ENCODE measurements at places on chromosomes 2 and 18.

DNA sequence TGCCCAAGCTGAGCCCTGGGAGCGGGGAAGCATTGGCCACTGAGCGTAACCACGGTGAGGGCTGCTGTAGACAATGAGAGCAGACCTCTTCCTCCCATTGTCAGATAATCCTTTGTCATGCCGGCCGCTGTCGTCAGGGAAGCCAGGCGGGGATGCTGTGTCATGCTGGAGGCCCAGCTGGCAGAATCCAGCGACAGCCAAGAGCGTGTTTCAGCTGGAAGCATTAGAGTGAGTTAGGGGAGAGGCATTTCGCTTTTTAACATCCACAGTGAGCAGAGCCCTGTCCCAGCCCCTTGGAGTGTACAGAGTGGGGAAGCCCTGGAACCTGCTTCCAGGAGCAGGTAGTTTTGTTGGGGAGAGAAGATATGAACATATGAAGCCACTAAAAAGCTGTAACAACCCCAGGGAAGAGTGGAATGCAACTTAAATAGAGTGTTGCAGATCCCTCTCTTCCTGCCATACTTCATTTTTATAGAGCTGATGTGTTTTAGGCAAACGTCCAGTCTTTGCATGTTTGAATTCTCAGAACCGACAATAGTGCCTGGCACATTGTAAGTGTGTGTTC lies 7.0 kb downstream of the CTIF start:
- DNase-seq = peak; percentile 76

DNA sequence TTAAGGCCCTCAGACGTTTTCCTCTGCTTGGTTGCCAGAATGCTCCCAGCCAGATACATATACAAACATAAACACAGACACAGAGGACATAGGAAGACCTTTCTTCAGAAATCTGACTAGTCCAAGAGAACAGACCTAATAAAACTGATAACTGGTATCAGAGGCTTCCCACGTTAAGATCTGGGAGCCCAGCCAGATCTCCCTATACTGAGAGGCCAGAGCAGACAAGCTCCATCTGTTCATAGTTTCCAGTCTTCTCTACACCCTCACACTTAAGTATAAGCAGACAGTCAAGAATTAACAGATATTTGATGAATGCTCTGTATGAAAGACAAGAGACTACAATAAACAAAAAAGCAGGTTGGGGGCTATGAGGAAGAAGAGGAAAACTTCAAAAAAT lies 240.5 kb upstream of the CHAC2 start:
- DNase-seq = no peak

DNA sequence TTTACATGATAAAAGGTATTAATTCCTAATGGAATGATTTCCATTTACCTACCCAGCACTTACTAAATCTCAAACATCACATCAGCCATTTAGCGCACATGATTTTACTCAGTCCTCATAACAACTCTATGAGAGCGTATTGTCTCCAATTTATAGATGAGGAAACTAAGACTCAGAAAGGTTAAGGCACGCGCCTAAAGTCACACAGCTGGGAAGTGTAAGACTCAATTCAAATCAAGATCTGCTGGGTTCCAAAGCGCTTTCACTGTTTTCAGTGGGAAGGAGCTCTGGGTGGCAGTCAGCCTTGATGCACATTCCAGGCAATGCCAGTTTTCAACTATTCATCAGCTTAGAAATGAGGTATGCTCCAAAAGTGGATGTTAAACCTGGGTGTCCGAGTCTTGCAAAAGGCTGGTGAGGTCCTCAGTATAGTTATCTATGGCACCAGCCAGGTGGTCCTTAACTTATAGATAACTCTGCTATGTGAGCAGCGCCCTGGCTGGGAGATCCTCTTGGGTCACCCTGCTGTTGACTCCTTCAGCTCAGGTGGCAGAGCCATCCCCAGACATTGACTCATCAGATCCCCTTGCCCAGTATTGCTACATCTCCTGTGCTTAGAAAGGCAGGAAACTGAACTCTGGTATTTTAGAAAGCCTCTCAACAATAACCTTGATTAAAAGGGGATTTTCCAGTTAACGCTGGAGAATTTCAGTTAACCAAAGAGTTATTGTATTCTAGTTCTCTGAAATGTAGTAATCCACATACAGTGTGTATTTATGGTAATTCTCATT lies 47.1 kb downstream of the SLC4A1AP start:
- DNase-seq = no peak

DNA sequence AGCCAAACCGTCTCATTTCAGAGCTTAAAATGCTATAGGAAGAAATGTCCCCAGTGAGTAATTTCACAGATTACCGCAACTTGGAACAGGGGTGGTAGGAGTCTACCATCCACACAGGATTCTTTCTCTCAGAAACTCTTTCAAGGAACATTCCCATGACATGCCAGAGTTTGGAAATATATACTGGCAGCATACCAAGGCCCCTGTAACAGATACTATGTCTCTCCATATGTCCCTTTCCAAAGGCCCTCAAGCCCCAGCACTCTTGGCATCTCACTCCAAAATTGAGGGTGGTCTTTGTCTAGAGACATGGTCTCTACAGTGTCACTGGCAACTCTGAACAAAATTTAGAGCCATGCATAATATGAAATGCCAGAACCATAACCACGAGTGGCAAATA lies 11.0 kb downstream of the FIGLA start:
- DNase-seq = no peak

GRCh38 chr18:2244641-2245040 lies 326.7 kb downstream of the METTL4 start:
- DNase-seq = no peak

GRCh38 chr2:217270485-217271121 lies 410.7 kb upstream of the TNP1 start:
- peak; percentile 79 for DNase-seq

DNA sequence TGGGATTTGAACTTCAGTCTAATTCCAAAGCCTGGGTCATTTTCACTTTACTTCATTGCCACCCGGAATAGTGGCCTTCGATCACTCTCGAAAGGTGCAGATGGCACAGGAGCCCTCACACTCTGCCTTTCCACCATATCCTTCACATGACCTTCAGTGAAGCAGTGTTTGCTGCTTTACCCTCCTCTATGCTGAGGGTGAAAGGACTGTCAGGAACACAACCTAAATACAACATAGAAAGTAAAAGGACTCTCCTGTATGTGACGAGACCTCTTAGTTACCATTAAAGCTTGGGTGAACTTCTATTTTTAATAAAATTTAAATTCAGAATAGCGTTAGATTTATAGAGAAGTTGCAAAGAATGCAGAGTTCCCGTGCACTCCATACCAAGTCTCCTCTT lies 148.5 kb downstream of the TANC1 start:
- no peak for DNase-seq

- DNase-seq = peak; percentile 3
These were observed 55.3 kb upstream of the SULT1C3 start for GRCh38 chr2:108184419-108184818.

- DNase-seq = peak; percentile 15
These were observed 37.0 kb upstream of the TMEM18 start for GRCh38 chr2:714005-714741.

- DNase-seq = no peak
These were observed 52.9 kb downstream of the UPP2 start for GRCh38 chr2:158154596-158154995.

- DNase-seq = no peak
These were observed 2.4 kb downstream of the CASP8 start for GRCh38 chr2:201262718-201263117.

- DNase-seq = peak; percentile 59
These were observed 25.5 kb upstream of the TUBB6 start for GRCh38 chr18:12282442-12283039.

DNA sequence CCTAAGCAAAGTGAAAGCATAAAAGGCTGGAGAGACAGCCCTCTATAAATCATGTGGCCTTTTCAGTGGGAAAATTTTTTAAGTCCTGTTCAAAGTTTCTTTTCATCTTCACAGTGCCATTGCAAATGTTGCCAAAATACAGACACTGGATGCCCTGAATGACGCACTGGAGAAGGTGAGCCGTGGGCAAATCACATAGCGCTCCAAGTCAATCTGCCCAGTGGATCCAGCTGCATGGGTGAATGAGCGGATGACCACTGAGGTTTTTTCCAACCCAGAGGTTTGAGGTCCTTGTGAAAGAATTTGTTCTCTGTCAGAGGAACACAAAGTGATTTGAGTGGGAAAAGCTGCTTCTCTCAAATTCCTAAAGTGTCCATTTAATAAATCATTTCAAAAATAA lies 11.8 kb downstream of the DAPL1 start:
- no peak for DNase-seq
